ENCODE measurements at places on chromosomes 1 and 21.
A peak's percentile ranks its signal among the peaks of the same experiment; 100 is the strongest.

- DNase-seq, result no peak
Observed at GRCh38 chr1:191432817-191433216, 725.4 kb upstream of the RGS18 start.

- no peak for DNase-seq
Observed at GRCh38 chr21:46078322-46078977, 19.5 kb upstream of the COL6A2 start.

DNA sequence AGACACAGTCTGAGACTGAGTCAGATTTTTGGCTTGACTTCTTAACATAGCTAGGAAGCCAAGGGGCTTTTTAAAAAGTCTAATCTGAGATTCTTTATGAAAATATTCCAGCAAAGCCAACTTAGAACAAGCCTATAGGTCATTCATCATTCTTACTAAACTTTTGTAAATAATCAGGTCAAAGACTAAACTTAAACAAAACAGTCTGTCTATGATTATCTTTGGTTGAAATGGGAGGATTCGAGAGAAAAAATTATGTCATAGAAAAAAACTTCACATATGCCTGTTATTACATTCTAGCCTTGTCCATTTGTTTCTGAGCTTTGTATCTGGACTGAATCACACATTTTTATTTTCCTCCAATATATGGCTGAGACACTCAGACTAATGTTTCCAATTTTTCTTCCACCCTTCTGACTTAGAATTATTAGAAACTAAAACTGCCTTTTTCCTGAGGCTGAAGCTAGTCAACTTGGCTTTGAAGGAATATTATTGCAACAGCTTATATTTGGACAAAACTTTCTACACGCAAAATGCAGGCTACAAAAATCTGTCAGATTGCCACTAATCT lies 83.3 kb downstream of the ETS2 start:
- DNase-seq, result no peak

DNA sequence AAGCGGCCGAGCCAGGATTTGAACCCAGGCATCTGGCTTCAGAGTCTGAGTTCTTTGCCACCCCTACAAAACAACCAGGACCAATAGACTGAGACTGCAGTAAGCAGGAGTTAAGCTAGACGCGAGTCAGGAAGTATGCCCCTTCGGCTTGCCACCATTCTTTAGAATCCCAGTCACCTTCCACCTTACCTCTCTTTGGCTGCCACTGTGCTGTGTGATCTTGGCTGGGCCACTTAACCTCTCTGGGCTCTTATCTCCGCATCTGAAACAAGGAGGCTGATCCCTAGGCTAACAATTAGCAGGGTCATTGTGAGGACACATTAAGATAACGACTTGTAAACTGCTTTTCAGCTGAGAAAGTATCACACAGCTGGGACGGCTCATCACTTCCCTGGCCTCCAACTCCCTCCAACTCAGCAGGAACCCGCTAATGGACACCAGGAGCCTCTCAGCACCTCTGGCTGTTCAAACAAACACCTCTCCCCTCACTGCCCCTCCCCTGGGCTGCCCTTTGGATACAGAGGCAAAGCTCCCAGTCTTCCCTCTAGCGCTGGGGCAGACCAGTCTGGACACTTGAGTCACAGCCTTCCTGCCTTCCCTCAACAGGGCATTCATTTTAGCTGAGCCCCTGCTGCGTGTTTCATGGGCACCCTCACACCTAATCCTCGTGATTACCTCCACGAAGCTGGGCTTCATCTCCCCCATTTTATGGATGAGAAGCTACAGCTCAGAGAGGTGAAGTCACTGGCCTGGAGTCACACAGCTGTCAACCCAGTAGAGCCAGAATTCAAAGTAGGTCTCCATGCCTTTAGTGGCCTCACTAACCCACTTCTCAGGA lies 83.2 kb downstream of the CAMK2N1 start:
- DNase-seq, result no peak

GRCh38 chr1:39828734-39829133 lies 40.1 kb upstream of the BMP8B start:
- DNase-seq, result no peak

DNA sequence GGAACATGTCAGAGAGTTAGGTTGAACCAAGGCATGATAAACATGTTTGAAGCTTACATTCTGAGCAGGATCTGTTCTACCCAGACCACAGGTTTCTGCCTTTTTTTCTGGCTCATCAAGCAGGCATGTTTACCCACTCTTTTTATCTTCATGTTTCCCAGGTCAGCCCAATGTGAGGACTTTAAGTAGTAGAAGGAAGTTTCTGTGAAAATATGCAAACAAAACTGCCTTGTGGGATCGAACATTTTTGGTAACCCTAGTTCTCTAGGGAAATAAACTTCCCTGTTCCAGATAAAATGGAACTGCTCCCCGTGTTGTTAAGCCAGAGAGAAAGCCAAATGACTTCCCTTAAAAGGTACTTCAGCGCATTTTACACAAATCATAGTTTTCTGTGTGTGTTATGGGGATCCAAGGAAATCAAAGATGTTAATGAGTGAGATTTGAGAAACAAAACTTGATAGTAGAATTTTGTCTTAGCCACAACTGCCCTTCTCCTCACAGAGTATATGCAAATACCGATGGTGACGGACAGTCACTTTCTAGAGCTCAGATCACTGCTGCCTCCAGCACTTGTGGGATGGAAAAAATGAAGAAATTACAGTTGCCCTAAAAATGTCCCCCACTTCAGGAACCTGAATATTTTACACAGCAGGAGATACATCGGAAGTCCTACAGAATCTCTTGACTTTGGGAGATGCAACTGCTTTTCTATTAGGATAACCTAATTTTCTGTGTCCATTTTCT lies 765 bp upstream of the HIPK1 start:
- DNase-seq, result no peak

- no peak for DNase-seq
Observed at GRCh38 chr1:40397258-40397657, 23.7 kb downstream of the SMAP2 start.

DNA sequence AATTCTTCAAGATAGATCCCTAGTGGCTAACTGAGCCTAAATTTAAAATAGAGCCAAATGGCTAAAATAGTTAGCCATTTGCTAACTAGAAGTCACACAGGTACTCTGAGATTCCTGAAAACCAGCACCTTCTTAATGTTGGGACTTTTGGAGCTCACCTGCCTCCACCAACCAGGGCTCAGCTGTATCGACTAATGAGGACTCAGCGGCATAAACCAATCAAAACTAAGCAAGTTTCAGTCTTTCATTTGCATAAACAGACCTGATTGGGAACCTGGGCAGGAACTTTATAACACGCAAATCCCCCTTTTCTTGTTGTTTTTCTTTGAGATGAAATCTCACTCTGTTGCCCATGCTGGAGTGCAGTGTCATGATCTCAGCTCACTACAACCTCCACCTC lies 28.5 kb downstream of the TNFRSF9 start:
- no peak for DNase-seq

- peak; percentile 16 for DNase-seq
Observed at GRCh38 chr1:6601923-6602668, 573 bp downstream of the KLHL21 start.

DNA sequence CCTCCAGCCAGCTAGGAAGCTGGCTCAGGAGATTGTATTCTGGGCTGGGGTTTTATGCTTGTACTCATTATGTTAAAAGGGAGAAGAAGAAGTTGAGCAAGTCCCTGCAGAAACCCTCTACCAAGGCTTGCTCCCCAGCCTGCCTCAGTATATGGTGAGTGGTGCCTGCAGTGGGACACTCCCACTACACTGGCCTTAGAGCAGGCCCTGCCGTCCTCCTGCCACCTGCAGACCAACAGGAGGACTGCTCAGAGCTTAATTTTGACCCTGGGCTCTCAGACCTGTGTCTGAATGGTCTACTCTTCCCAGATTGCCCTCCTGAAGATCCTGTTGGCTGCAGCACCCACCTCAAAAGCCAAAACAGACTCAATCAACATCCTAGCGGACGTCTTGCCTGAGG lies 13.0 kb downstream of the STRIP1 start:
- no peak for DNase-seq

- no peak for DNase-seq
Observed at GRCh38 chr1:46010611-46011010, 121.8 kb downstream of the PIK3R3 start.

GRCh38 chr1:91651243-91651642 lies 150.6 kb downstream of the CDC7 start:
- no peak for DNase-seq

All from effector memory CD8-positive, alpha-beta T cell (primary cell).